ENCODE measurements at places on chromosomes 2 and 18. TPM values are rescaled to one million over a fixed set of nuclear protein-coding genes. Genes with fewer than 3 reads are reported as not detected.

Gene TMEM169
- total RNA-seq = 0.85 TPM

GRCh38 chr2:233082222-233082930, 22.2 kb downstream of the INPP5D start:
- no peak for DNase-seq

DNA sequence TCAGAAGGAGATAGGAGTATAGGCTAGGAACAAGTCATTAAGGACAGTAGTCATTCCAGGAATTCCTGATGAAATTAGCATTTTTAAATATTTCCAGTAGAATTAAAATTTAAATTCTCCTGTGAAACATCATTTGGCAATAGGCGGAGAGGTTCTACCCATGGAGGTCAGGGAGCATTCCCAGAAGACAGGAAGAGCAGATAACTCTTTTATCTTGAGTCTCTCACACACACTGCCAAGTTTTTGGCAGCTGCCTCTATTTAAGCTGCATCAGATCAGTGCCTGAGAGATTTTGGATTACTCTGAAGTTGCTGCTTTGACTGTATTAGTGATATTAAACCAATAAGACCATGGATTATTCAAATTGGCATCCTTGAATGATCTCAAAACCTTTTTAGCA, 714.7 kb downstream of the EPHA4 start:
- DNase-seq = no peak

DNA sequence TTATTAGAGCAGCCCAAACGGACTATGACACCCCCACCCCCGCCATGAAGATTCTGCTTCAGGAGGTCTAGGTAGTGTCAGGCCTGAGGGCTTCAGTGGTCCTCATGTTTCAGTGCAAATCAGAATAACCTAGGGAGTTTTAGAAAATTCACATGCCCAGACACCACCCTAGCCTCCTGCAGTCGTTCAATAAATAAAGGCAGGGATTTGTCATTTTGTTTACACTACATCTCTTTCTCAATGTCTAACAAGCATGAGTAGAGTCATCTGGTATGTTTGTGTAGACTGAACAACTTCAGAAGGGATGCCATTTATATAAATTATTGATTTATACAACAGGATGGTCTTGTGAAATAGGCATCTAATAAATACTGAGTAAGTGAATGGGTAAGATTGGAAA, 112.1 kb upstream of the SERPINE2 start:
- DNase-seq = no peak

DNA sequence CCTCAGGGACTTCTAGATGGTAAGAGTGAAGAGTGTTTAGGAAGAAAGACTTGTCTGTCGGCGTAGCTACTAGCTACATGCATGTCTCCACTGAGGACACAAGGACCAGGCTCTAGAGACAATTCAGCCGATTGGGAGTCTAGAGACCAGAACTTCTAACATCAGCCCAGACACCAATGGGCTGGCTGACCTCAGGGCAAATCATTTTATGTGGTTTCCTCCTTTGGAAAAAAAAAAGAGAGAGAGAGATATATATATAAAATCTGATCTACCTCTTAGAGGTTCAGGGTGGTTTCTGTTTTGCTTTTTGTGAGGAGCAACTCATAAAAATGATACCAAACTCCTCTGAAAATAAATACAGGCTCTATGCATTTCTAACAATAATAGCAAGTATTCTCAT, 212.8 kb downstream of the BCL2 start:
- no peak for DNase-seq

All from urinary bladder (tissue), 4 donors.